Skeletal muscle cell (primary cell): ENCODE measurements at places on chromosomes 7 and 10.

DNA sequence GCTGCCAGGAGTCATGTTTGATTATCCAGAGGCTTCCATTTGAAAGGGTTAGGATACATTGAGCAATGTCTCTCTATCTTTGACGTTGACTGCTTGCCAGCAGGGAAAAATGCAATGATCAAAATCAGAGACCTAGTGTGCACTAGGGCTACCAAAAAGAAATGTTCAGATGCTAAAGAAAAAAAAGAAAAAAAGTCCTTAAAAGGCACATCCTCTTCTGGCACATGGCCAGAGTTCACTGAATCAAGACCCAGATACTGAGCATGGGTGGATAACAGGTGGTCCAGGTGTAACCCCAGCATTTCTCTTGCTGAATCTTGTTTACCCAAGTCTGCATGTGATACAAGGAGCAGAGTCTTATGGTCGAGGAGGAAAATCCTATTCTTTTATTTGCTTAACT lies 899.3 kb downstream of the SORCS3 start:
- DNase-seq: no peak

GRCh38 chr7:28414453-28414852 lies 2.1 kb downstream of the CREB5 start:
- no peak for DNase-seq

- DNase-seq: no peak
Measured at GRCh38 chr10:132010483-132010882, 28.8 kb upstream of the BNIP3 start.

DNA sequence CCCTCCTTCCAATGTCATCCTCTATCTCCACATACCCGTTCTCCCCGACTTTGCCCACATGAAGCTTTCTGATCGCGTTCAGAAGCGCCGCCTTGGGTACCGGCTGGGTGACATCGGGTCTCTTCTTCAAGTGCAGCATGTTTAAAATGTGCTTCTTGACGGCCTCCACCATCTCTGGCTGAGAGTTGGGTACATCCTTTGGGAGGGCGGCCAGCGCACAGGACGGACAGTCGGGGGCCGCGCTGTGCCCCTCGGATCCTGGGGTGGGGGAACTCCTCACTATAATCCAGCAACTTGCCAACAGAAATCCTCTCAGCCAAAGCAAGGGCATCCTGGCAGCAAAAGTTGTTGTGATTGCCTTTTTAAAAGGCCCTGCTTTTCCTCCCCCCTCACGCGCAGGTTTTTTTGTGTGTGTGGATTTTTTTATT lies 2.8 kb downstream of the INHBA start:
- DNase-seq: no peak

GRCh38 chr10:110446954-110447608 lies 50.6 kb upstream of the DUSP5 start:
- peak; percentile 83 for DNase-seq

DNA sequence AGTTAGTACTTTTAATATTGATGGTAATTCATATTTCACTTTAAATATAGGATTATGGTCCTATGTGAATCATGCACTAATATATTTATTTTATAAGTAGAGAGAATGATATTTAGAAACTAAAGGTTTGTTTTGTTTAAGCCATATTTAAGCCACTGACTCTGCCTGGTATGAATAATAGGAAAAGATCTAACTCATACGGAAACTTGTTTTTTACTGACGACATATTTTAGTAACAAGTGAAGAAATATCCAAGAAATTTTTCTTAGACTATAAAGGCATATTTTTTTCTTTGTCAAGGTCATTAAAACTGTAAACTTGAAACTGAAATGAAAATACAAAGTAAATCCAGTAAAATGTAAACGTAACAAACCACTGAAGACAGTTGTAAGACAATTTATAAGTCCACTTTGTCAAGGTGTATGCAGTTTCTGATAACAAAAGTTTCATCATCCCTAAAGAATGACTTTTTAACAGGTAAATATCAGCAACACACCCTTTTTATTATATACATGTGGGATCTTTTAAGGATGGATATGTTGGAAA lies 147.1 kb downstream of the PHF14 start:
- no peak for DNase-seq

- DNase-seq: peak; percentile 79
Measured at GRCh38 chr7:111756687-111757178, 194.4 kb upstream of the IMMP2L start.

- no peak for DNase-seq
Measured at GRCh38 chr10:69919250-69919649, 117.5 kb downstream of the COL13A1 start.

GRCh38 chr10:35368485-35369048 lies 32.3 kb downstream of the CCNY start:
- no peak for DNase-seq

GRCh38 chr10:48996329-48996728 lies 56.7 kb upstream of the LRRC18 start:
- no peak for DNase-seq

- no peak for DNase-seq
Measured at GRCh38 chr10:62461120-62461519, 87.0 kb downstream of the ZNF365 start.

DNA sequence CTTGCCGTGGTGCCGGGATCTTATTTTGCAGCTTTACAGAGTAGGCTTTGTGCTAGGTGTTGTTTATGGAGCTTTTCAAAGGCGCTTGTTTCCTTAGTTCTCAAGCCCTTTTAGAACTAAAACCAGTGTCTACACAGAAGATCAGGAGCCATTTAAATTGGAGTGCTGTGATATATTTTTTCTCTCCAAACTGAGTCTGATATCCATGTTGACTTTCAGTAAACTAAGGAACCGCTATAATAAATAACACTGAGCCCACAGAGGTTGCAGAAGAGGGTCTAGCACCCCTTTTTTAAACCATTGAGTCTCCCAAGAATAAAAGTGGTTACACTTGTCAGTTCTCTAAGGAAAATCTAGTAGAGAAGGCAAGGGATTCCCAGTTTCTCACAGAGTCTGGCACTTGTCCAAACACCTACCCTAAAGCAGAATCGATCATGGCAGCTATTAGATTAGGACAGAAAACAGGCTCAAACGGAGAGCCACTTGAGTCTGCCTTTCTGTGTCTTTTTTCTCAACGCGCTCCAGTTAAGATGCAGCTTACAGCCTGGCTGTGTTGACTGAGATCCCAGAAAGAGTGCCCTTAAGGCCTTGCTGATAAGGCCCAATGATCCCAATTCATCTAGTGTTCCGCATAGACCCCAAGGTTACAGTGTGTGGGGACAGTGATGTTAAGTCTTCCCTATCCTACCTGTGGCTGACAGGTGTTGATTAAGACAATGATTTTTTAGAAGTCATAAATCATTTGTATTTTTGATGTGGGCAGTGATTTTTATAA lies 804 bp downstream of the TMEM106B start:
- DNase-seq: no peak

DNA sequence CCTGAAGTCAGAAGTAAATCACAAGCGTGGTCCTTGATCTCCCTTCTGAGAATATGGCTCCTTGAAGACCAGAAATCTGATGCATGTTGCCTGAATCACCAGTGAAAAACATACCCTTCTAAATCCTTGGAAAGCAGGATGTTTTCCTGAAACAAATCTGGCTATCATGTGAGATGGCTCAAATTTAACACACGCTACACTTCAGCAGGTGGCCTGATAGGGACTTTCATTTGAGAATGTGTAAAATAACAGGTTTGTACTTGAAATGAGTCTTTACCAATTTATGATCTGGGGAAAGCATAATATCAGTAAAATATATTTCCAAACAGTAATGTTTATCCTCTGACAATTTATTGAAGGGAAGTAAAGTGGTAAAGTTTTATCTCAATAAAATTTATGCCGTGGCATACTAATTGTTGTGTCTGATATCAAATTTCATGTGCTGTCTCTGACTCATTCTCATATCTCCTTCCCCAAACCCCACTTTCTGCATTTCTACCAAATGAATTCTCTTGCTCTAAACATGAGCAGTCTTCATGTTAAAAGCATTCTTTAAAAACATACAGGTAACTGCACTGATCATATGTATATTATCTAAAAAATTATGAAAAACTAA lies 17.4 kb downstream of the CYP3A4 start:
- no peak for DNase-seq

DNA sequence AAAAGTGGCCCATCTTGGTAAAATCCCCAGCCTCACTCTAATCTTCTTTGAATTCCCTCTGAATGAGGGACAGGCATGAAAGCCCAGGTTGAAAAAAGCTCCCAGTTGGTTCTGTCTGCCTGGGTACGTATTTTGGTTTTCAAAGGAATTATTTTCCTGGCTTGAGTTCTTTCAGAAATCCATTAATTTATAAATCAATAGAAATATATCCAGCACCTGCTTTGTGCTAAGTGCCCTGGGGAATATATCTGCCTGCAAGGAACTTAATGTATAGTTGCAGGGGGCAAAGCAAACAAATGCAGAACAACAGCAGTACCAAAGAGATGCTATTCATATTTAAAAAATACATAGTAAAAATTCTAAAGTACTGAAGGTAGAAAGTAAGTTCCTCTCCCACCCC lies 362.7 kb downstream of the REEP3 start:
- DNase-seq: no peak

DNA sequence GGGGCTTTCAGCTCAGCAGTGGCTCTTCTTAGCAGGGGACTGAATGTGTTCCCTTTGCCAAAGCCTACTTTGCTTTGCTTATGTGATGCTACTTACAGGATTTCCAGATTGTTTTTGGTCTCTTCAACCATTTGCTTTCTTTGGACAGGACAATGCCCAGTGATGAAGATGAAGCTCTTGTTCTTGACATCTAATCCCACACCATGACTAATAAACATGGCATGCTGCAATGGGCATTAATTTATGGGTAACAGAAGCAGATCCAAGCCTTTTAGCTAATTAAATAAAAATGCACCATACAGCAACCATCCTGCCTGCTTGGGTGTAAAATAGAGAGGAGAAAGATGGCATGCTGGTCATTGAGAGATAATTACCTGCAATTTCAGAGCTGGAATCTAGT lies 175.5 kb upstream of the ITGB1 start:
- DNase-seq: no peak

DNA sequence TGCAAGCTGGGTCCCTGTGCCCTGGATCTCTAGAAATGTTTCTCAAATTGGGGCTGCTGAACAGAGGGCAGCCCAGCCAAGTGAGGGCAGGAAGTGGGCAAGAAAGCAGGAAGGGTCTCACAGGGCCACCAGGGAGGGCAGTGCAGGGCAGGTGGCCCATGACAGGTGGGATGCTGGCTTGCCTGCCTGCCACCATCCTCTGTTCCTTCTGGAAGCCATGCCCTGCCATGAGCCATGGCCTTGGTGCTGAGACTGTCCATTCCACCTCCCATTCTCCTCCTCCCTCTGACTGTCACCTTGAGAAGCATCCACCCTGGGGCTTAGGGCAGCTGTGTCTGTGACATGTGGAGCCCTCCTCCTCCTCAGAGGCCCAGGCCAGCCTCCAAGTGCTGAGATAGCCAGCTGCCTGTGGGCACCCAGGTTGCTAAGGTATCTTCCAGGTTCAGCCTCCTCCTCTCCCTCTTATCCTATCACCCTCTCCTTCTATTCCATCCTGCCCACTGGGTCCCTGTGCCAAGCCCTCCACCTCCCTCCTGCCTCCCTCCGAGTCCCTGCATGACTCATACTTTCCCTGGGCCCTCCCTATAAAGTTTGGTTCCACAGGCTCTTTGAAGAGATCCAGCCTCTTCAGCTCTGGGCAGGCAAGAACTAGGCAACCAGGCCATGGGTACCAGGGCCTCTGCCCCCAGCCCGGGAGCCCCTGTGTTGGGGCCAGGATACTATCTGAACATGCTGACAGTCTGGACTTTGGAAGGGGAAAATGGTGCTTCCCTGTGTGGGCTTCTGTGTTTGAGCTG lies 1.3 kb downstream of the VSIR start:
- no peak for DNase-seq

DNA sequence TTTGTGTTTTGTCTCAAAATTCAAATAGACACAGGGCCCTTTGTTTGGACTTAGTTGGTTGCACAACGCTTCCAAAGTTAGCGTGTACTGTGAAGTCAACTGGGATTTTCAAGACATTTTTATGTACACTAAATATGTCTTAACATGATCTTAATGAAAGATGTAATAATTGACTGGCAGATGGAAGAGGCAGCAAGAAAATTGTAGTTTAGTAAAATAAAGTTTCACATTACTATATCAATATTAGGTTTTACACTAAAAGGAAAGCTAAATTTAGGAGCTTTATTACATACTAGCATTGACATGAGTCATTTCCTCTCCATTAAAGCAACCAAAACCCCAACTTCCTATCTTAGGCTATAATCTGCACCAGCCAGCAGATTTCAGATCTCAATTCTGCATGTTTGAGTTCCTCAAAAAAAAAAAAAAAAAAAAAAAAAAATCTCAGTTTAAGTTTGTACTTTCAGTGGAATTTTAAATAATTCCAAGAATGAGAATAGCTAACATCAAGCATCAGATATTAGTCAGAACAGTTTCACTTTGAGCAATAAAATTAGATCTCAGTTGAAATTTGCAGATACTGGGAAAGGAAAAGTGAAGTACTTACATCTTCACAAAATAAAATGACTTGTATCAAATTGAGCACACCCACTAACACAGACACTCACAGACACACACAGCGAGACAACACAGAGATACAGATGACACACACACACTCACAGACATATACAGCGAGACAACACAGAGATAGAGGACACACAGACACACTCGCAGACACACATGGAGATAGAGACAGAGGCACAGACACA lies 346.6 kb upstream of the KLF6 start:
- peak; percentile 71 for DNase-seq

GRCh38 chr10:121667948-121668313 lies 69.7 kb upstream of the FGFR2 start:
- DNase-seq: no peak

DNA sequence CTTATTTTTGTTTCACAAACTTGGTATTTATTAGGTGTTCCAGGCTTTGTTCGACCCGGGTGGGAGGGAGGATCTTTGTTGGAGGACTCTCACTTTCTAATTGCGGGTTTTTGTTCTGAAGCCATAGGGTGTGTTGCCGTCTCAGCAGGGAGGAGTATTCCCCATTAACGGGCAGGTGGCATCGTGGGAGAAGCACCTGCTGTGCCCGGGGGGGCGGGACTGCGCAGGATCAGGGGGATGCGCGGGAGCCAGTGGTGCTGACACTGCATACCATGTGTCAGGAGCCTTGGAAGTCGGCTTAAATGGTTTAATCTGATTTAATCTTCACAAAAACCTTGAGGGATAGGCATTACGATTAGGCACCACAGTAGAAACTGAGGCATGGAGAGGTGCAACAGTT lies 113.0 kb downstream of the MGMT start:
- DNase-seq: no peak

DNA sequence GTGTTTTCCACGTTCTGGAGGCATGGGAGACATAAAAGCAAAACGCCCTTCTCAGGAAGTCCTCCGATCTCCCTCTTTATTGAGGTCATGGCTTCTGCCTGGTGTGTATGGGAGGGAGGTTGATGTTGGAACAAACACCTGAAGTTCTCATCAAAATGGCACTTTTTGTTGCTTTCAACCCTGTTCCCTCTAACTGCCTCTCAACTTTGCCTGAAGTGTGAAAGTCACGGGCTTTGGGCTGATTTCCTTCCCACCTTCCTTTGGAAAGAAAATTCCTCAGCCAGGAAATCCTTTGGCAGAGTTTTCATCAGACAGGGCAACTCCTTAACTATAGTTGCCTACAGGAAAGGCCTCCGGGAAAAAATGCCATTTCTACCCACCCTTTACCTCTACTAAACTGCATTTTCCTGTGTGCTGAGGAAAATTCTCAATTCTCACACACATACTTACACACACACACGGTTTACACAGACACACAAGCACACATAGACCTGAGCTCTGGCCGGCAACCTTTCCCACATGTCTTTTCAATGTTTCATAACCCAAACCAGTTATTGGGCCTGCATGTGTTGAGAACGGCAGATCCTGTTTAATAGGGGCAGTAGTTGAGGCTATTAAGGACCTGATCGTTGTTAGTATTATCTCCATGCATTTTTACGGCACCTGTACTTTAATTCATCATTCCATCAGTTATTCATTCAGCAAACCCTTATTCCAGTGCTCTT lies 36.4 kb downstream of the CYP17A1 start:
- no peak for DNase-seq
